ENCODE measurements at places on chromosomes 1 and 21.

DNA sequence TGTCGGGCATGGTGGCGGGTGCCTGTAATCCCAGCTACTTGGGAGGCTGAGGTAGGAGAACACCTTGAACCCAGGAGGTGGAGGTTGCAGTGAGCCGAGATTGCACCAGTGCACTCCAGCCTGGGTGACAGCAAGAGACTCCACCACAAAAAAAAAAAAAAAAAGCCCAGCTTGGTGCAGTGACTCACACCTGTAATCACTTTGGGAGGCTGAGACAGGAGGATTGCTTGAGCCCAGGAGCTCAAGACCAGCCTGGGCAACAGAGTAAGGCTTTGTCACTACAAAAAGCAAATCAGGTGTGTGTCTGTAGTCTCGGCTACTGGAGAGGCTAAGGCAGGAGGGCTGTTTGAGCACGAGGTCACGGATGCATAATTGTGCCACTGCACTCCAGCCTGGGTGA lies 5.0 kb upstream of the H6PD start:
- no peak for DNase-seq

DNA sequence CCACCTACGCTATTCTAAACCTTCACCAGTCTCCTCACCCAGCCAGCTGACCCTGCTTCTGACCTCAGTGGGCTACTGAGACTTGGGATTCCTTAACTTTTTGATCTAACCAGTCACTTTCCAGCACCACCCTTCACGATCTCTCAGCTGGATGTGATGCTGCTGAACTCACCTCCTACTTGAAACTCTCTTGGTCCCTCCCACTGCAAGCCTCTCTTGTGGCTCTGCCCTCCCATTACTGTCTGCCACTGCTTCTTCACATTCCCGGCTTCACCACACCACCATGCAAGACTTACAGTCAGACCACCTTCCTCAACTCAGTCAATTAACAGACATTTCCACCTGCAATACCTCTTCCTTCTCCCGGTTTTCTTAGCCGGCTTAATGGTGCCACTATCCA lies 6.3 kb downstream of the TAF5L start:
- no peak for DNase-seq

DNA sequence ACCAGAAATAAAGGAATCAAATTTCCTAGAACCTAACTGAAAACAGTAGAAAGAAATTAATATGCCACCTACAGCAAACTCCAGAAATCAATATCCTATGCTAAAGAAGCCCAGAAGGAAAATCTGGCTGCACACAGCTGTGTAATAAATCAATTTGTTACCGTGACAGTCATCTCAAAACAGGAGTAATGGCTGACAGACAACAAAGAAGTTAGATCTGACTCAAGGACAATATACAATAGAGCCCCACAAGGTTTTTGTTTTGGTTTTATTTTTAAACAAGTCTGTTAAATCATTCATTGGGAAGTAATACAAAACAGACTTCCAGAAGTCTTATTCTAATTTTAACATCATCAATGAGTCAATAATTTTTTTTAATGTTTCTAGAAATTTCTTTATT lies 168.4 kb downstream of the RERE start:
- DNase-seq, result no peak

GRCh38 chr1:207503950-207504349 lies 8.0 kb downstream of the CR1 start:
- DNase-seq, result no peak

GRCh38 chr1:79827446-79827845 lies 820.9 kb upstream of the ADGRL4 start:
- no peak for DNase-seq

All from T-helper 2 cell (primary cell).